ENCODE measurements at places on chromosomes 3 and 15.

DNA sequence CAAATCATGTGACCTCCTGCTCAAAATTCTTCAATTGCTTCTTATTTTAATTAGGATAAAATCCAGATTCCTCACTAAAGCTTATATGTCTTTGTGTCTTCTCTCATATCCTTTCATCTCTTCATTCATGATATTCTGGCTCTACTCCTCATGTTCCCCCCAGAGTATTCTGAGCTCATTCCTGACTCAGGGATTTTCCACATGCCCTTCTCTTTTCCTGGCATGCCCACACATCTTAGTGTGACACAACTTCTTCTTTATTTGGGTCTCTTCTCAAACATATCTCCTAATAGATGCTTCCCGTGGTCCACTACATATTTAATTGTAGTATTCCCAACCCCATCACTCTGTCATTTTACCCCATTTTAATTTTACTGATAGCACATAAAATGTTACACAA is 15.2 kb upstream of the MBNL1 start:
- DNase-seq, result no peak

GRCh38 chr3:99509224-99509623 is 129.2 kb upstream of the COL8A1 start:
- DNase-seq, result no peak

GRCh38 chr3:101944308-101944707 is 95.0 kb downstream of the NFKBIZ start:
- no peak for DNase-seq

DNA sequence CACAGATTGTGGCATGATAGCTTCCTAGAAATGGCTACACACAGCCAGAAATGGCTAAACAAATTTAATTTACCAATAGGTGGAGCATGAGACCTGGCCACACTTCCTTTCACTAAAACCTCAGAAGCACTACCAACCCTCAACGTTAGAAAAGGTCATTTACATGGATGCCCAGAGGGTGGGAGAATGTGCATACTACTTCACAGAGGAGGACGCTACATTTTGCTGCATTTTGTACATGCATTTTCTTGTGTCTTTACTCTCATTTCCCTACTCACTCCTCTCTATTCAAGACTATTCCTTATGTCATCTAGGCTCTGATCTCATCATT is 40.1 kb downstream of the C2CD4B start:
- DNase-seq, result no peak

DNA sequence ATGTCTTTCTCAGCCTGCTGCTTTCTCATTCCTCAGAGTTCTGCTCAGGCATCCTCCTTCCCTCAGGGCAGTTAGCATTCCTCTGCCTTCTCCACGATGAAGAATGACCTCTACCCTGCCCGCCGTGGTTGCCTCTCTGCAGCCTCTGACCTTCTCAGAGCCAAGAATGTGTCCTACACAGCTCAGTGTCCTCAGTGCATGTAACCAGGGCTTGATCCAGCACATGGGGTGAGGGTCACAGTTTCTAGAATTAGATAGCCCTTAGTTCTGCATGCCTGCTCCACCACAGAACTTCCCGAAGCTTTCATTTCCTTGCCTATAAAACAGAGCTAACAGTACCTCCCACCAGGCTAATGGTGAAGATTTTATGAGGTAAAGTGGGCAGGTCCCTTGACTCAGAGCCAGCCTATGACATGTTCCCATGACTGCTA is 182.1 kb downstream of the CLSTN2 start:
- DNase-seq, result no peak

- DNase-seq, result no peak
Observed at GRCh38 chr15:95457520-95457919, 873.0 kb upstream of the NR2F2 start.

GRCh38 chr15:61003437-61004218 is 225.5 kb downstream of the RORA start:
- DNase-seq, result no peak

DNA sequence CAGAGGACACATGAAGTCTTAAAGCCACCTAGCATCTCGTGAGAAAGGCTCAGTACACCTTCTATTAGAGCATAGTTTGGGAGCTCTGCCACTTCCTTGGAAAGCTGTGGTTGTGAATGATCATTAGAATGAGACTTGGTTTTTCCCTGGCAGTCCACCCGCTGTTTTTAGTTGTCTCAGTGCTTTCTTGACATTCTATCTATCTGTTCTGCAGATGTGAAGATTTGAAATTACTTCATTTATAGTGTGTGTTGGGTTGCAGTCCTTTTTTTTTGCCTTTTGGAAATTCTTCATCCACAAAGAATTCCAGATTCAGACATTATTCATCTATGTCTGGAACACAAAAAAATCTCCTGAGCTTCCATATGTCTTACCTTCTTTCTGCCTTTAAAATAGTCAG is 23.7 kb downstream of the PPP2R3A start:
- DNase-seq, result no peak

- no peak for DNase-seq
Observed at GRCh38 chr3:105869861-105870755, 1.3 kb upstream of the CBLB start.

All from stimulated activated CD8-positive, alpha-beta memory T cell treated with anti-CD3 and anti-CD28 coated beads, Interleukin-4, amount 100 ng/mL, for 4 hours (primary cell).